ENCODE measurements at places on chromosomes 5 and 9. TPM values are rescaled to one million over a fixed set of nuclear protein-coding genes. Genes with fewer than 3 reads are reported as not detected.
A peak's percentile ranks its signal among the peaks of the same experiment; 100 is the strongest.

The IL7R gene
- total RNA-seq, result 203 TPM

DNA sequence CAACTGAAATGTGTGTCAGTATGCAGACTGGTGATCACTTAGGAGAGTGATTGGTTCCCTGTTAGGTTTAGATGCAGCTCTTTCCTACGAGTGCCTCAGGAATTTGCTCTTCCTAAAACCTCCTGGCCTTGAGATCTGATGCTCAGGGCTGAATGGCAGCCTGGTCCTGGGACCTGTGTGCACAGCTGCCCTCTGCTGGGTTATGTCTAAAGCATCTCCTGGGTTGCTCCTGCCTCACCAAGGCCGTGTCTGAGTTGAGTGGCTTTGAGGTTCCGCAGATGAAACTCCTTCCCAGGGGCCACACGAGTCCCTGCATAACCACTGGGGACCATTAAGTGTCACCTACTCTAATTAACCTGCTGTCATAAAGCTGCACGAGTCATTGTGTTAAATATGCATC lies 59.5 kb downstream of the MVB12B start:
- ATAC-seq, result peak; percentile 37

GRCh38 chr5:118531276-118531675 lies 457.1 kb downstream of the DTWD2 start:
- ATAC-seq, result no peak

DNA sequence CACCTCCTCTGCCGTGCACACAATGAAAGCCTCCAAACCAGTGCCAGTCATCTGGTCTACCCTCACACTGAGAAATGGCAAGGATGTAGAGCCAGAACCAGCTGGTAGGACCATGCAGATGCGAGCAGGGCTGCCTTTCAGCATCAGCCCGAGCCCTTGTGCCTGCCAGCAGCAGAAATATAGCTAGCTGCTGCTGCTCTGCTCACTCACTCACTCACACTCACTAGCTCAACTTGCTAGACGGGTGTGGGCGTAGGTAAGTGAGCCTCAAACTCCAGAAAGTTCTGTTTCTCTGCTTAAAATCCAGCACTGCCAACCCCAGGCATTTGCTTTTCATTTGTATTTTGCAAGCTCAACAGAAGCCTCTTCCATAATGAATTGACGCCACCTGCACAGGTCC lies 114.0 kb downstream of the DRD1 start:
- ATAC-seq, result no peak

DNA sequence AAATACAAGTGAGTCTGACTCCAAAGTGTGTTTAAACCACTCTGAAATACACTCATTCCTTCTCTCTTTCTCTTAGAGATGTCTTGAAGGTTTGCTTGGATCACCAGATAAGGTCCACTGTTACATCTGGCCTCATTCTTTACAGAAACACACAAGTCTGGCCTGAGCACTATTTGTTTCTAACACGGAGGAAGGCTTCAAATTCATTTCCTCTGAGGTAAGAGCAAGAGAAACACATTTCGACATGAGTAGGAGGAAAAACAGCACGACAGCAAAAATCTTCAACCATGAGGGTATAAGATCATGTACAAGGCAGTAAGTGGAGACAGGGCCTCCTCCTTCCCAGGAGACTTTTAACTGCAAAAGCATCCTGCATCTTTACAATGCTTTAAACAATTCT lies 8.0 kb downstream of the SIL1 start:
- ATAC-seq, result no peak

The CAMK2A gene
- not detected for total RNA-seq

DNA sequence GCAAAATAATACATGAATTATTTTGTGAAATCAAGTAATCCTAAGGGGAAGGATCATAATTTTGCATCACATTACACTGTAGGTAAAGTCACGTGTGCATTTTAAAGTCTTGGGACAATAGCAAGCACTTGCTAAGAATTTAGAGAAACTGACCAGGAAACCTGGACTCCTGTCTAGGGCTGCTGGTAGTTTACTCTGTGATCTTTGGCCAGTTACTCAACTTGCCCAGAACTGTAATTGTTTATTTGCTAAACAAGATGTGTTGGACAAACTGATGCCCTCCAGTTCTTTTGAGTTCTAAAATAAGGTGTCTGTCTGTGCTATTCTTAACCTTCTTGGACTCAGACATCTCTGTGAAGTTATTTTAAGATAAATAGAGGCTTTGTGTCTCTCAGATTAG lies 594.8 kb upstream of the DMAC1 start:
- ATAC-seq, result no peak

GRCh38 chr5:104019956-104020355 lies 457.4 kb upstream of the NUDT12 start:
- ATAC-seq, result no peak

The RASGRF2 gene
- total RNA-seq, result 7.6 TPM

DNA sequence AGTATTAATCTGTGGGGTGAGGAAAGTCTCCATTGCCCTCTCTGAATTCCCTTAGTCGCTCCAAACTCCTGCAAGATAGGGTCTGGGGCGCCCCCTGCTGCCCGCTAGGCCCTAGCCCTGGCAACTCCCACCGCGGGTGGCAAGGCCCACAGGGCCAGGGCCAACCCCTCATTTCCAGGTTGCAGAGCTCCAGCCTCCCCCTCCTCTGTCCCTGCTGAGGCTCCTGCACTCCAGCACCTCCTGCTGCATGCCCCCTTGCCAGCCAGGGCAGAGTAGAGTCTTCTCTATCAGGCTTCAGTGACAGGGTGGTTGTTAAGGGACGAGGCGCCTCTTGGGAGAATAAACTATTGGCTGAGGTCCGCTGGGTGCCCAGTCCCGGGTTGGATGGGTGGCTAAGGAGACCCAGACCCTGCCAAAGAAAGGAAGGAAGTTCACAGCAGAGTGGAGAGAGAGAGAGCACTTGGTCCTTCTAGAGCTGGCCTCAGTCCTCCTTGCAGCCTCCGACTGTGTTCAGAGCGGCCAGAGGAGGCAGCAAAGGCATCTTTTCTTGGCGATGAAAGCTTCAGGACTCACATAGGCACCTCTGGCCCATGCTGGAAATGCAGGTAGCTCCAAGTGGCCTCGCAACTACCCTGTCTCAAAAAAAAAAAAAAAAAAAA lies 45.6 kb downstream of the SAR1B start:
- ATAC-seq, result peak; percentile 83

The PCA3 gene
- total RNA-seq, result not detected

- ATAC-seq, result no peak
Measured at GRCh38 chr5:172579403-172579990, 61.6 kb upstream of the NEURL1B start.

DNA sequence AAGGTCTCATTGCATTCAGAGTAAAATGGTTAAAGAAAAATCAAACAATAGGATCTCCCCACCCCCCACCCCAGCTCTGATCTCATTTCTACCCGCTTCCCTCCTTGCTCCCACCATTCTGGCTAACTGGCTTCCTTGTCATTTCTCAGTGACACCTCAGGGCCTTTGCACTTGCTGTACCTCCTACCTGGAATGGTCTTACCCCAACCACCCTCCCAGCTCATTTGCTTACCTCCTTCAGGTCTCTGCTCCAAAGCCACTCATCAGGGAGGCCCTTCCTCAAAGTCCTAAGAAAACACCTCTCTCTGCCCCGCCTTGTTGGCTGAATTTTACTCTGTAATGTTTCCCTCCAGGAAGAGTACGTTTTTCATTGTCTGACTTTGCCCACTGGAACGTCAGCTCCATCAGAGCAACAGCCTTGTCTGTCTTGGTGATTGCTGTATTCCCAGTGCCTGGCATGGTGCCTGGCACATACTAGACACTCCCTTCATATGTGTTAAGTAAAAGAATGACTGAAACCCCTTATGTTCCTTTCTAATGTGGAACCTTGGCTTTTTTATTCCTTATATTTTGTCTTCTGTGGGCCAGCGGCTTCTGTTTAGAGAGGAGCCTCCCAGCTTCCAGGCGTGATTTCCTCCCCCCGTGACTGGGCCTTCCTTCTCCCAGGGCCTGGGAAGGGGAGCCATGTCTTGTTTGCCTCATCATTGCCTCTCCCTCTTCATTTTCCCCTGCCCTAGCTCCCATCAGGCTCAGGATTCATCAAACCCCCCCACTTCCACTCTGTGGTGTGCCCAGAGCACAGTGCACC lies 26.9 kb downstream of the NEURL1B start:
- no peak for ATAC-seq

GRCh38 chr9:38226491-38226951 lies 157.5 kb upstream of the SHB start:
- no peak for ATAC-seq

The SLC36A2 gene
- total RNA-seq, result not detected

DNA sequence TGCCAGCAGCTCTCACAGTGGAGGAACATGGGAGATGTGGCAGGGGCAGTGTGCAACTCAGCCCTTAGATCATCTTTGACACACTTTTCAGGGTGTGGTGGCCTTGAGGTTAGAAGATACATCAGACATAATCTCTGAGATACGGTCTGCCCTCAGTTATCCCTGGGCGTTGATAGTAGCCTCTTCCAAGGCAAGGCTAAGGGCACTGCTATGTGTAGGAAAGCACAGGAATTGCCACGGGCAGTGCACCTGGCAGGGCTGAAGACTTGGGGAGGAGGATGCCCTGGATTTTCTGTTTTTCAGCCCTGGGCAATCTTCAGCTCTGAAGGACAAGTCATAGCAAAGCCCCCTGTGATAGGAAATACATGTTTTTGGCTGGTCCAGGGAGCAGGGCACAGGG lies 206.7 kb downstream of the GOLPH3 start:
- ATAC-seq, result no peak

- ATAC-seq, result no peak
Measured at GRCh38 chr5:58855851-58856739, 273.2 kb downstream of the RAB3C start.

The CDC25C gene
- 19.7 TPM for total RNA-seq

- no peak for ATAC-seq
Measured at GRCh38 chr5:10719965-10720364, 41.1 kb downstream of the DAP start.

DNA sequence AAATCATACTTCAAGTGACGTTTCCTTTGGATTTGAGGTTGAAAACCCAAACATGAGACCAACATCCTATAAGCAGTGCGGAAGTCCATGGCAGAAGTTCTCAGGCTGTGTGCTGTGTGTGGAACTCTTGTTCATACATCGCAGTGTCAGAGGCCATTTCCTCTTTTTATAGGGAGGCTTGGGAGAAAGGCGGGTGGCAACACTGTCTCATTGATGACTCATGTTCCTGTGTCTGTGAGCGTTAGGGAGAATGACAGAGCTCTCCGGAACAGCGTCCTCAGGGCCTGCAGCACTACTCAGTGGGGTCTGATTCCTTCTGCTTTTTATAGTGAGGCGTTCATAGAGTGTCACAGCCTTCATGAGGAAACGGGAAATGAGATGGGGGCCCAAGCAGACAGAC lies 98.8 kb upstream of the BASP1 start:
- peak; percentile 58 for ATAC-seq

DNA sequence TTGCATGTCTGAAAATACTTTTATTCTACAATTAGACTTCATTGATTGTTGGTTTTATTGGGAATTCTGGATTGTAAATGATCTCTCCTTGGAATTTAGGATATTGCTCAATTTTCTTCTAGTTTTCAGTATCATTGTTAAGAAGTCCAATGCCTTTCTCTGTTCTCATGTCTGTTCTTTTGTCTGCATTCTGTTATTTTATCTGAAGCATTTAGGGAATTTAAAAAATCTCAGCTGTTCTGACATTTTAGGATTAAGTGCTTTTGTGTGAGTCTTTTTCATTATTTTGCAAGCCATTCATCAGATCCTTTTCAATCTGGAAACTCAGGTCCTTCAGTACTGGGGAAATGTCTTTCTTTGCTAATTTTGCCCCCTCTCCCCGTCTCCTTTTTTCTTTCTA lies 4.4 kb upstream of the FER start:
- ATAC-seq, result no peak

DNA sequence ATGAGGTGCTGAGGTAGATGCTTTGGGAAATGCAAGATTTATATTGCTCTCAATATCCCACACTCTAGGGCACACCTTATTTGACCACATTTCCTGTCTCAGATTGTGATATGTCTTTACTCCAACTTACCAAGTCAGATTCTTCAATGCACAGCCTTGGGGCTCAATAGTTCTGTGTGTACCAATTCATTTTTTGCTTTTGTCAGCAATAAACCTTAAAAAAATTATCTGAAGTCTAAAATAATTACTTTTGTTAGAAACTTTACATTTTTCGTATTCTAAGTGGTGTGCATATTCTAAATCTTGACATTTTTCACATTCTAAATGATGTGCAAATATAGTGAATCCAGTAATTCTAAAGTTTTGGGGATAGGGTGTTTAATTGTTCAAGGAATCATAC lies 447.5 kb upstream of the COX7C start:
- no peak for ATAC-seq

GRCh38 chr5:54390015-54390414 lies 65.5 kb upstream of the HSPB3 start:
- no peak for ATAC-seq

The GHR gene
- not detected for total RNA-seq

- ATAC-seq, result no peak
Measured at GRCh38 chr9:112341730-112342129, 8.3 kb upstream of the PTBP3 start.

- ATAC-seq, result no peak
Measured at GRCh38 chr5:120684213-120684612, 220.1 kb downstream of the PRR16 start.

The CCNJL gene
- total RNA-seq, result not detected

GRCh38 chr5:127400539-127400938 lies 109.9 kb downstream of the MEGF10 start:
- ATAC-seq, result no peak

DNA sequence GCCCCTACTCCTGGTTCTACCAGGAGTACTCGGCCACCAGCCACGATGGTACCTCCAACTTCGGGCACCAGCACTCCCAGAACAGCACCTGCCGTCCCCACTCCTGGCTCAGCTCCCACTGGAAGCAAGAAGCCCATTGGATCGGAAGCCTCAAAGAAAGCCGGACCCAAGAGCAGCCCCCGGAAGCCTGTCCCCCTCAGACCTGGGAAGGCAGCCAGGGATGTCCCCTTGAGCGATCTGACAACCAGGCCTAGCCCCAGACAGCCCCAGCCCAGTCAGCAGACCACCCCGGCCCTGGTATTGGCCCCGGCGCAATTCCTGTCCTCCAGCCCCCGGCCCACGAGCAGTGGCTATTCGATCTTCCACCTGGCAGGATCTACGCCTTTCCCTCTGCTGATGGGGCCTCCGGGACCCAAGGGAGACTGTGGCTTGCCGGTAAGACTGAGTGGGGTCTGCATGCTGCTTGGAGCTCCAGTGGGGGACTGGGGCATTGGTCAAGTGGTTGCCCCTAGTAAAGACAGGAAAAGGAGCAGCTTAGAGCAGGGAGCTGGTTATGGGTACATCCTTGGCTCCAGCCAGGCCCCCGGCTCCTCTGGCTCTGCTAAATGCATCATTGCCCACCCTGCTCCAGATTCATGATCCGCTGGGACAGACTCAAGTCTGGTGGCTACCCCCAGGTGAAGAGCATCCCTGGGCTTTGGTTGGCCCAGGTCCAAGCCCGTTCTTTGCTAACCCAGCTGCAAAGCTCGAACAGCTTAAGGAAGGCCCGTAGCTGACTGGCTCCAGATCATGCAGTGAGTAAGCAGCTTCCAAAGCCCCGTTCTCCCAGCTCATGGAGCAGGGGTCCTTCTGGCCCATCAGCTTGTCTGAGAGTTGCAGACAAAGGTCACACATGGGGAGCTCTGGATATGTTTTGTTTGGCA lies 14.0 kb downstream of the COL27A1 start:
- no peak for ATAC-seq

Data from activated T-helper 17 cell treated with anti-CD3 and anti-CD28 coated beads, Interleukin-2, amount 50 U/mL, for 72 hours (primary cell).